Testis (tissue), 5 donors: ENCODE measurements at places on chromosomes 4 and X.

GRCh38 chr4:107497054-107497453, 223.0 kb downstream of the PAPSS1 start:
- DNase-seq, result no peak

DNA sequence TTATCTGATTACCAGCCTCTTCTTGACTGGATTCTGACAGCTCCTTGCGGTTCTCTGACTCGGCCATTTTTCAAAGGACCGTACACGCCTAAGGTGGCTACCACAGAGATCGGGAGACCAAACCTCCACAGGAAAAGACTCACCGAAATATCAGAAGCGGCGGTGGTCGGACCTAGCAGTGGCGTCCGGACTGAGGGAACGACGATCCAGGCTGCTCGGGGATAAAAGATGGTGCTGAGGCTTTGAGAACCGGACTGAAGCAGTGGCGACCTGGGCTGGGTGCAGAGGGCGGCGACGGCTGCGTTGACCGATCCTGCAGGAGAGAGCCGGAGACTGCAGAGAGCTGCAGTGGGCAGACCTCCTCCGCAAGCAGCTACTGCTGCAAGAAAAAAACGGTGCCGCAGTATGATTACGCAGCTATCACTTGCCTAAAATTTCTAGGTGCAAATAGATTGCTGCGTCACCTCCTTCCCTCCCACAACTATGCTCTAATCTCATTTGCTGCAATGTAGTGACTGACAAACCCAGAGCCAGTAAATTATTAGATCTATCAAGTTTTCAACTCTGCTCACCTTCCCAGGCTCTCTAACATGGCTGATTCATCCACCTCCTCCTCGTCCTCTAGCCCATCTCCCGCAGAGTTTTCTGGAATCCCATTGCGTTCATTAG, at the start of gene NAP1L2:
Gene NAP1L2 (minus strand): TSS at position 426 of the 669 bp plus-strand sequence. CDS start 359 bp downstream, at position 67.
- peak; percentile 65 for DNase-seq

GRCh38 chr4:39486221-39486804, 27.5 kb downstream of the LIAS start:
- no peak for DNase-seq

- no peak for DNase-seq
Observed at GRCh38 chrX:136219893-136220292, 31.3 kb downstream of the MAP7D3 start.

DNA sequence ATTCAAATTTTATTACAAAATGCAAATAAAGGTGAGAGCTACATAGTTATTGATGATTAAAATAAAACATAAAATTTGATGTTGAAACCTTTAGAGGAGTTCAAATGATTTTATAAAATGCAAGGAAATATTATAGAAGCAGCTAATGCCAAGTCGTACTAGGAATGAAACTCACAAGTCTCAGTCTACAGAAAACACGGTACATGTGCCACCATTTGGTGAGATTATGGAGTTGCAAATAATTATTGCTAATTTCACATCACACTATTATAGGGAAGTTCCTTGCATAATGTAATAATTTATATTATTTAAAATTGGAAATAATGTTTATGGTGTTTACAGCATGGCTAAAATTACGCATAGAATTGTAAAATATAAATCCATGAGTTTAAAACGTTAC, 1601.7 kb upstream of the TENM3 start:
- no peak for DNase-seq

DNA sequence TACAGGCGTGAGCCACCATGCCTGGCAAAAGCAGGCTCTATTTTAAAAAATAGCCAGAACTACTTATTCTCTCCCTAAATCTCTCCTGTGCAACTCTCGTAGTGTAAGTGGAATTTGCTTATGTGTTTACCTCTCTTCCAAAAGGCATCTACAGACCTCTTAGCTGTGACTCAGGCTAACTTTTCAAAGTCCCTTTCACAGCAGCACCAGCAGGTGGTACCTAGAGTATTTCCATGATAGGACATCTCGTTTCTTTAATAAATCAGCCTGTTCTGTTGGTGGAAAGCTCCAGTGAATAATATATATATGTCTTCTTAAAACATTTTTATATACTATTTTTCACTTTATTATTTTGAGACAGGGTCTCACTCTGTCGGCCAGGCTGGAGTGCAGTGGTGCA, 89.0 kb downstream of the NSUN7 start:
- no peak for DNase-seq

DNA sequence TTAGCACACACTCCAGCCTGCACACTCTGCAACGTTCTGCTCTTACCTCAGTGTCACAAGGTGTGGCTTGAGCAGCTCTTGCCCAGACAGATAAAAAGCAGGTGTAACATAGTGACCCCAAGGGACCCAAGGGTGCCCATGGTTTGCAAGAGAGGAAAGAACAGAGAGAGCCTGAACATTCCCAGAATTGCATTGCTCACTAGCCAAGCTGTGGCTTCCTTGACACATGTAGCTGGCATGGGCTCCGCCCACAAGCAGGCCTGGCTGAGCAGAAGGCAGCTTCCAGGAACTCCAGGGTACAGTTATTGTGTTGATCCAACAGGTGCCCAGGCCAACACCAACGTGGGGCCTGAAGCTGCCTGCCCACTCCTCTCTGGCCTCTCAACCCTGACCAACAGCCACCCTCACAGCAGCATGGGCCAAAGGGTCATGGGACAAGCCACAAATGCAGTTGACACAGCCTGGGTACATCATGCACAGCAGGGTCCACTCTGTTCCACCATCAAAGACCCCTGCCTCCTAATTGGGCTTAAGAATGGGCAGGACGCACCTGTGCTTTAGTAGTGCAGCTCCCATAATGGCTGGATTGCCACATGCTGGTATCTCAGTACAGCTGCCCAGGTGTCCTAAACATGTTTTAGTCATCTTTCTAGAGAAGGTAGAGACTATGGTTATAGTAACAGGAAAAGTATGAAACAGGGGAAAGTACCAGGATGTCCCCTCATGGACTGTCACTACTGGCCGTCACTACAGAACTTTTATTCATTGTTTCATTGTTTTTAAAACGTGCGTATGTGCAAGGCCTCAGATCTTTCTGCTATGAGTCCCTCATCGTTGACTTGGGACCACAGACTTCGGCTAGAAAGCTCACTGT, 73.7 kb upstream of the ACSL1 start:
- DNase-seq, result no peak

DNA sequence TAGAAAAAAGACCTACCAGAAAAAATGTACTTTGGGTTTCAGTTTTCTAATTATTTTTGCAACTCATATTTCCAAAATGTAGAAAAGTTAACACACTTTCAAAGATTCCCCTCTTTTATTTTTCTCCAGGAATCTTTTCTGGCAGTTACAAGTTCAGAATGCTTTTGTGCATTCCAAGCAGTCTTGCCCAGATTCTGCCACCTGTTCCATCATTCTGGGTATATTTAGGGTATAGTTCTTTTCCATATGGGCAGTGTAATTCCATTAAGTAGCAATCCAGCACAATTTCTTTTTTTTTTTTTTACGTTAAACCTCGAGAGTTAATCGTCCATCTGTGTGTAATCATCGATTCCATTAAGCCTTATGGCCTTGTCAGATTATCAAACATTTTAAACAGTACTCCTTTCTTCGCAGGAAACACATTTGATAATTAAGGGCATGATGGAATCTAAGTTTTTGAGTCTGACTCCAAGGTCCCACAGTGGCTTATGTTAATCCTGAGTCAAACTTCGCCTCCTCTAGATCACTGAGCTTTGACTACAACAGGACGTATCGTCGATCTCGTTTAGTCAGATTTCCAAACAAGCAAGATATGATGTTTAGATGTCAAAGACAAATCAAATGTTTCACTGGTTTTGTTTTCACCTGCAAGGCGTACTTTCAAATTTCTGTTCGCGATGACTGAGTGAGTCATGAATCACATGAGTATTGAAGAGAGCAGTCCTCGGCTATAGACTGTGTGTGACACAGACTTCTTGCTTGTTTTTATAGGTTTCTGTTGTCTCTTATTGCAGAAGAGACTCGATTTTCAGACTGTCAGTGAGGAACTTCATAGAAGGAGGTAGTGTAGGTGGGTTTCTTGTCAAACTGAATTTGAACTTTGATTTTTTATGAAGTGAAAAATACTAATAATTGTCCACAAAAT, 118.9 kb upstream of the GK2 start:
- no peak for DNase-seq

DNA sequence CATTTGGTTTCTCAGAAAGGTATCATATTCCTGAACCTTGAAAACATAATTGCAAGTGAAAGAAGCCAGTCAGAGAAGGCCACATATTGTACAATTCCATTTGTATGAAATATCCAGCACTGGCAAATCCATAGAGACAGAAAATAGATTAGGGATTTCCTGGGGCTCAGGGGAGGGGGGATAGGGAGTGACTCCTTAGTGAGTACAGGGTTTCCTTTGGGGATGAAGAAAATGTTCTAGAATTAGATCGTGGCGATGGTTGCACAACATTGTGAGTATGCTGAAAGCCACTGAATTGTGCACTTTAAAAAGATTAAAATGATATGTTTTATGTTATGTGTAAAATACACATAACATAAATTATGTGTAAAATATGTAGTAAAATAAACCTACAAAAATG, 10.3 kb downstream of the XPNPEP2 start:
- no peak for DNase-seq

- DNase-seq, result no peak
Observed at GRCh38 chr4:76654791-76655190, 219.8 kb downstream of the SHROOM3 start.

DNA sequence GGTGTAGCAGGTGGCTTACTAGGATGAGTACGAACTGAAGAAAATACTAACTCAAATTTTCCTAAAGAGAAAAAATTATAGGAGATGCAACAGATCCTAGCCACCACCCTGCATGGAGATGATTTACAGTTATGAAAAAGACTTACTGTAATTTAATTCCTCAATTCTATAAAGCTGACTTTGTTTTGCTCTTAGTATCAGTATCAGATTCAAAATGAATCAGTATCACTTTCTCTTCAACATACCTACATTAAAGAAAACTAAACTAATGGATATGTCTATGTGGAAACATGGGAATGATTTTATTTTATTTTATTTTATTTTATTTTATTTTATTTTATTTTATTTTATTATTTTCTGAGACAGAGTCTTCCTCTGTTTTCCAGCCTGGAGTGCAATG, 525.8 kb downstream of the NLGN4X start:
- DNase-seq, result no peak

- no peak for DNase-seq
Observed at GRCh38 chr4:153535772-153536513, 69.8 kb downstream of the TMEM131L start.

DNA sequence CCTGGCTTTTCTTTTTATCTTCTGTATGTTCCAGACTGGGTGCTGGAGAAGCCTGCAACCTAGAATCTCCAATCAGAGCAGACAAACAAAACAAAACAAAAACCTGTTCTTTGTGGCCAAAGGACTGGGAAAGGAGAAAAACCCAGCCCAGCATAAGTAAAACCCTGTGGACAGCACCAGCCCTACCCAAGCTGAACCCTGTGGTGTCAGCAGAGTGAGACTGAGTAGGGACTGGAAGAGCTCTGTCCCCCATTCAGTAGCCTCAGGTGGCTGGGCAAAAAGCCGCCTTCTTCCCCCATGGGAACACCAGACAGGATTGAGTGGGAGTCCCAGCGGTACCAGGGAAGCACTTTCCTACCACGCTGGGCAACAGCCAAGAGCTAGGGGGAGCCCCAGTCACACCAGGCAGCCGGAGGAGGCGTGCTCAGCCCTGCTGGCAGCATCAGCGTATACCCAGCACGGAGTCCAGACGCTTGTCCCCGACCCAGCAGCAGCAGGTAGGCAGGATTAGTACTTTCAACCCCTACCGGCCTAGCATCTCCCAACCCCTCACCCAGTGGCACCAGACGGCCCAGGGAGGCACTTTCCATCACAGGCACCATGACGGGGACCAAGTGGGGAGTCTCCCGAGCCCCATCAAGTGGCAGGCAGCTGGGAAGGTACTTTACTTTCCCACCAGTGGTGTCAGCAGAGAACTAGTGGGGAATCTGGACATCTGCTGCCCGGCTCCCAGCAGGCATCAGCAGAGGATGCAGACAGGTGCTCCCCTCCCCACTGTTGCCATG, 8.6 kb upstream of the JADE3 start:
- DNase-seq, result peak; percentile 84

- peak; percentile 69 for DNase-seq
Observed at GRCh38 chrX:13647709-13648212, 5.2 kb upstream of the TCEANC start.

GRCh38 chr4:61376301-61376700, 176.2 kb downstream of the ADGRL3 start:
- no peak for DNase-seq
